NCI-H510A (cell line): ENCODE measurements at places on chromosomes 16 and 17.

DNA sequence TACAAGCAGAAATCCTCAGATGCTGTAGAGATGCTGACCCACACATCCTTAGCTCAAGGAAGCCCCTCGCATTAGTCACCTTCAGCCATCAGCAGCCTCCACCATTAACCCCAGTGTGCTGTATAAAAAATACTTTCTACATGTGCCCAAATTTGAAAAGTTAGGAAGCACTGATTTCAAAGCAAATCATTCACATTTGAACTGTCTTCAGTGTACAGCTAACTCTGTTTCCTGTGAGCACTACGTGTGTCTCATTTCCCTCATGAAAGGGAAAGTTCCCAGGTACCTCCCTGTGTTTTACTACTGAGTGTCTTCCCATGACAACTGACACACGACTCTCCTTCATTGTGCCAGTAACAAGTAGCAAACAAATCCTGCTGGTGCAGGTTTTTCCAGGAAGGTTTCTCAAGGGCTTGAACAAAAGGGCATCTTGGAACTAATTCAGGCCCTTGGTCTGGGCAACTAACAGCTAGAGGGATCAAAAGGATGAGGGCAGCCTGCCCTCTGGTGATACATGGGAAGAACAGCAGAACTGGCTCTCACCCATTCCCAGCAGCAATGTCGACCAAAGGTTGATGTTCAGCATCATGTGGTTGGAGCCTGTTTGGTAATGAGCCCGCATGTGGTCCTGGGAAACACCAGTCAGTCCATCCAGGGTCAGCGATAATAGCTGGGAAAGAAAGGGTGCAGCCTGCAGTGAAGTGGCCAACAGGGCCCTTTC, 4.0 kb downstream of the SLC35B1 start:
- DNase-seq, result no peak

DNA sequence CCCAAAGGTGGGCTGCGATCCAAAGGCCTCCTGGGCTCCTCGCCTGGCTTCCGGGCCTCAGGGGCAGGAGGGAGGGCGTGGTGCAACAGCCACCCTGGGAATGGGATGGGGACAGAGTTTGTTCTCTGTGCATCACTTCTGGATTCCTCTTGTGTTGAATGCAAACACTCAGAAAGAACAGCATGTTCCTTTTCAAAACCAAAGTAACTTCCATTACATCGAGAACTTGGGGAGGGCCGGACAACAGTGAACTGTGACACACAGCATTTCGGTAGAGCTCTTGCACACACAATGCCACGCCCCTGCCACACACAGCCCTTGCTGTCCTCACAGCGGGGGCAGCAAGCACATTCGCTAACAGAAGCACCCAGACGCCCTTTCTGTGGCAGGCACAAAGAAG, 36.1 kb upstream of the FASN start:
- DNase-seq, result no peak

DNA sequence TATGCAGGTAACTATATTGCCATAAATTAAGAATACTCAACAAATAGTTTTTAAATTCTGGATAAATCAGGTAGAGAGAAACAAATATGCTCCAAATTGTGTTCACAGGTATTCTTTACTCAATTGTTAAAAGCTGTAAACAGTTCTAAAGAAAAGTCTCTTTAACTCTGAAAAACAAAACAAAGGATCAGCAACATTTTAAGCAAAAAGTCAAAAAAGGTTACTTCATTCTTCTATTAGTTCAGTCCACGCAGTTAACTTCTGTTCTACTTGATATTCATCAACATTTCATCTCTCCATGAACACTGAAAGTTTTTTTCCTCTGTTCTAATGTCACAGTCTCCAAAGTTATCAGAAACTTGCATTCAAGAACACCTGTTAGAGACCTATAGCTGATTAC, 47.9 kb downstream of the SCPEP1 start:
- no peak for DNase-seq

- DNase-seq, result no peak
These were observed 106.5 kb downstream of the CDH8 start for GRCh38 chr16:61929776-61930175.

DNA sequence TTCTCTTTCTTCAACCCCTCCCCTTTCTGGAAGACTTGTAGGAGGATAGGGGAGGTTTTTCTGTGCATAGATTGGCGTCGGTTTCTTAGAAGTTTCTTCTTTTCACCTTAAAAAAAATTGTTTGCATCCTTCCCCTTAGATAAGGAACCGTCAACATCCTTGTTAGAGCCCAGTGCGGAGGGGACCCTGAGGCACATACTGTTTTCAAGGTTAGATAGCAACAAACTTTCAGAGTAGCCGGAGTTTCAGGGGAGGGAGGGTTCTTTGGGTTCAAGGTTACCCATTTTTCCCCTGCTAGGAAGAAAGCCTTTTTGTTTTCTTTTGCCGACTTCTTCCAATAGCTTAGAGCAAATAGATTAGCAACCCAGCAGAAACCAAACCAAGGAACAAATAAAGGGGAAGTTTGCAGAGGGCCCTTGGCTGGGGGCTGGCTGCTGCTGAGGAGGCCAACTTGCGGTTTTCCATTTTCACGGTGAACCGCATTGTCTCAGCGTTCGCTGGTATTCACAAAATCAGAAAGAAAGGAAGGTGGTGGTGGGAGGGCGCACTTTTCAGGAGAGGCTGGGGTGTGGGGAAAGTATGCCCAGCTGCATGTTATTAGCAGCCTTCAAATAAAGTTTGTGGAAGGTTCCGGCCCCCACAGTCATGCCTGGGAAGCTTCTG, 28.8 kb downstream of the MSI2 start:
- DNase-seq, result no peak

DNA sequence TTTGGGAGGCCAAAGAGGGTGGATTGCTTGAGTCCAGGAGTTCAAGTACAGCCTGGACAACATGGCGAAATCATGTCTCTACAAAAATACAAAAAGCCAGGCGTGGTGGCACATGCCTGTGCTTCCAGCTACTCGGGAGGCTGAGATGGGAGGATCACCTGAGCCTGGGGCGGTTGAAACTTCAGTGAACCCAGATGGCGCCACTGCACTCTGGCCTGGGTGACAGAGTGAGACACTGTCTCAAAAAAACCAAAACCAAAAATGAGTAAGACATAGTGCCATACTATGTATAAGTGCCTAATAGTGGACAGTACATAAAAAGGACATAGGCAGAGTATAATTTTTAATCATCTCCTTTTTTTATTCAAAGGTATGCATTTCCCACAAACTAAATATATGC, 4.0 kb downstream of the CTC1 start:
- no peak for DNase-seq

GRCh38 chr16:57504001-57504400, 17.7 kb upstream of the DOK4 start:
- no peak for DNase-seq

GRCh38 chr16:30113711-30114333, 485 bp upstream of the GDPD3 start:
- DNase-seq, result no peak

DNA sequence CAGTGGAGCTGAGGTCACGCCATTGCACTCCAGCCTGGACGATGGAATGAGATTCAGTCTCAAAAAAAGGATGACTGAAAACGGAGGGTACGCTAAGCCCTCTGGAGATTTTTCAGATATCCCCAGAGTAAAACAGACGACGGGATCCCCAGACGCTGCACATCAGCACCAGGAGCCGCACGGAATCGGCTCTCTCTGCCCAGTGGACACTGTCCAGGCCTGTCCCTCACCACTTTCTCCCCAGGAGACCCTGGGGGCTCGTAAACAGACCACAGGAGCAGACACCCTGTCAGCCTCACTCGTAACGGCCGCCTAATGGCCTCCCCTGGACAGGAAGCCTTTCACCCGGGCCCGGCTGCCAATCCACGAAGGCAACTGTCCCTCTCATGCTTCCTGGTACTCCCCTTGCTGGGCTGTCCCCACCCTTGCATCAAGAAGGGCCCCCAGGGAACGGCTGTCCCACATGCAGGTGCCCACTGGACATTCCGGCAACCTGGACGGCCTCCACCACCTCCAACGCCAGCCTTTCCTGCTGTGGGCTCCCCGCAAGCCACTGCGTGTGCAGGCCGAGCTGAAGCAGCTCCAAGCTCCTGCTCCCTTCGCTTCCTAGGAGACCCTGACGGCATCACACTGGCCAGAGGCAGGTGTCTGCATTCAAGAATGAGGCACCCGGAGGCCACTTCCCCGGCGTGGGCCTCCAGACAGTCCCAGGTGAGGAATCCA, 74.3 kb downstream of the TIMM22 start:
- DNase-seq, result no peak

DNA sequence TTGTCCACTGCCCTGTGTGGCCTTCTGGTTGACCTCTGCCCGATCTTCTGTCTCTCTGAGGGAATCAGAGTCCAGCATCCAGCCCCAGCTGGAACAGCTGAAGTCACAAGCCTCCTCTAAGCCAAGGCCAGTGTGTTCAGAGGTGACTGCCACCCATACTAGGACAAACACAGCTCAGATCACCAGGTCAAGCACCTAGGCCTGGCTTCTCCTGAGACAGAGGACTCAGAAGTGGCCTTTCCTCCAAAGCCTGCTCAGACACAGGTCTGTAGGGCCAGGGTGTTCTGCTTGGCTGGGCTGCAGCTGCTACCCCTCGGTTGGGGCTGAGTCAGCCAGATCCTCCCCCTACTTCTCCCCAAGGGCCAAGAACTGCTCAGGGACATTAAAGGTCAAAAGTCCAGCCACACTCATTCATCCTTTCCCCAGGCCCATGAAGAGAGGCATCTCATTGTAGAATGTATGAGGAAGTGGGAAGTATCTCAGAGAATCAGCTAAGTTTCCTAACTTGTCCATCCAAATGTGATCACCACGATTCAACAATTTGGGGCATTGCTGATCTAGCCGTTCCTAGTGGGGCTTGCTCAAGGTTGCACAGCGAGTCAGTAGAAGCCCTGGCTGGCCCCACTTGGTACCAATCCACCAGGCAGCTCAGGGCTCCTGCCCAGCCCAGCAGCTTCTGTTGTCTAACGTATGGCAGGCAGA, 7.6 kb downstream of the SLC46A1 start:
- no peak for DNase-seq

GRCh38 chr17:15247891-15248529, 17.1 kb downstream of the PMP22 start:
- no peak for DNase-seq

DNA sequence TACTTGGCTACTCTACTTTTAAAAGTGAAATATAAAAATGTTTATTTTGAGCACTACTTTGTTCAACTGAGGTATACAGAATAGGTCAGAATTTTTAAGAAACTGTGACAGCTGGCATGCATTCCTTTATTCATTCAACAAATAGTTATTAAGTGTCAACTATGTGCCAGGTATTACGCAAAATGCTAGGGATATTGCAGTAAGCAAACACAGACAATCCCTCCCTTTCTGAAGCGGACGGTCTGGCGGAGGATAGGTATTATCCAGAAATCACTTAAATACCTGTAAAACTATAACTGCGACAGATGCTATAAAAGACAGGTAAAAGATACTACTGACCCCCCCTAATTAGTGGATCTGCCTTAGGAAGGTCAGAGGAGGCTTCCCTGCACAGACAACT, 26.1 kb downstream of the METTL16 start:
- no peak for DNase-seq

- no peak for DNase-seq
These were observed 20.4 kb upstream of the SOX9 start for GRCh38 chr17:72100470-72100869.

GRCh38 chr16:60771138-60771537, 1265.1 kb downstream of the CDH8 start:
- DNase-seq, result no peak

- no peak for DNase-seq
These were observed 230.7 kb downstream of the MAF start for GRCh38 chr16:79369796-79370195.

- DNase-seq, result no peak
These were observed 2292.0 kb downstream of the TP53TG3F start for GRCh38 chr16:35751191-35751941.

DNA sequence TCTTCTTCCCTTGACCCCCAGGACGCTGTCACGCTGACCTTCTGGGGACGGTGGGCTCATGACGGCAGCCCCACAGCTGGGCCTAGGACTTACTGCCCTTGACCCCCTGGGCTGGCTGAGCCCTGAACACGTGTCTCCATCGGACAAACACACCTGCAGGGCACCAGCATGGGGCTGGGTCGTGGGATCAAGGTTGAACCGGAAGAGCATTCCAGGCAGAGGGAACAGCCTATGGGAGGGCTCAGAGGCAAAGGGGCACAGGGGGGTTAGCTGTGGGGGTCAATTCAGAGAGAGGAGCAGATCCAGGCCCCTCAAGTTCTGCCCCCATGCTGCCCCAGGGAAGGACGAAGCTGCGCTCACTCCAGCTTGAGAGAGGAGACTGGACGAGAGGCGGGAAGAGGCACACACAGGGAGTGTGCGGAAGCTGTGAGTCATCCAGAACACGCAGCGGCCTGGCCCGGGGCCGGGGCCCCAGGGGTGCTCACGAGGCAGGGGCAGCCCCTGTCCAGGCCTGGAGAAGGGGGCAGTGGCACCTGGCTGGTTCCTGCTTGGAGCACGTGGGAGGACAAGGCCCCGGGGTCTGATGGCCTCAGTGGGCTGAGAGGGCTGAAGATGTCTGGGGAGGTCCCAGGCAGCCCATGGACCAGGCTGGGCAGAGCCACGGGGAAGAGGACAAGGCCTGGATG, 9.9 kb downstream of the SSTR5 start:
- DNase-seq, result no peak

DNA sequence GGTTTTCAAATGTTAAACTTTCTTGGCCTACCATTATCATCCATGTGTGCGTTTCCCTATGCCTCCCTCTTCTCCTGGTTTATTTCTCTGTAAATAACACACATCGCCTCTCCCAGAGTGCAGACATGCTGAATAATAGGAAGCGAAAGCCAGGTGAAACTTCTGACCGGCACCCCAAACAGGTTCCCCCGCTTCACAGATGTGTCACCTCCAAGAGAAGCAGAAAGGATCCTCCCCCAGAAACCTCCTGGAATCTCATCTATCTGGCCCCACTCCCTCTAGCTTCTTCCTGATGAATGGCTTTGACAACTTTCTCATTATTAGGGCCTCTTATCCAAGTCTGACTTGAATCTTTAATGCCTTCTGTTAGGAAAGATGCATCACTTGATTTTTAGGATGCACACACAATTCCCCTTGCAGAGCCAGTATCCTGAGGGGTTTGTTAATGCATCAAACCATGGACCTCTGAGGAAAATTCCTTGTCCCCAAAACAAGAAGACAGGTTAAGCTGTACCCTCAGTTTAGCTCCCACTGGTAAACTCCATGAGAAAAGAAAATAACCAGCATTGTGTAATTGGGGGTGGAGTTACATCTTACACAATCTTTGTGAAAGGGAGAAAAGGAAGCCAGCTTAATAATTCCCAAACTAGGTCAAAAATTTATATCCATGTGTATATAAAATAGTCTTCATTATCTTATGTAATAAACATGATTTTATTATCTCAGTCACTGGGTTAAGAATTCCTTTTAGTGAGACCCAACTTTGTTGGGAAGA, 20.1 kb upstream of the HYDIN start:
- DNase-seq, result no peak
